ENCODE measurements at places on chromosomes 16 and 17.
A peak's percentile ranks its signal among the peaks of the same experiment; 100 is the strongest.

GRCh38 chr16:55357241-55357640, 33.2 kb downstream of the IRX6 start:
- DNase-seq: no peak

DNA sequence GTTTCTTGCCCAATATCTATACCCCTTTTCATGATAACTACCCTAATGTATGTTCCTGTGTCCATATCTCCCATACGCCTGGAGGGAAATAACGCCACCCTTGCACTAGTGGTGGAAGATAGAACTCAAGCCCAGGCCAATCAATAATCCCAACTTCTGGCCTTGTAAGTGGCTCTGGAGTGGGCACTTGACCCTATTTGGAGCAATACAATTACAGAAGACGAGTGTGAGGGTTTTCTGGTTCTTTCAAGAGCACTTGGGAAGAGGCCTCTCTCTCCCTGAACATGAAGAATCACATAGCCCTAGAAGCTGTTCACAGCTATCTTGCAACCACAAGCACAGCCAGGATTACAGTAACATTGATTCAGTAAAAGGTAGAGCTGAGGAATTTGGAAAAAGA, 217.9 kb downstream of the RAB11FIP4 start:
- DNase-seq: no peak

- DNase-seq: peak; percentile 1
Measured at GRCh38 chr17:51487947-51488346, 227.6 kb downstream of the UTP18 start.

DNA sequence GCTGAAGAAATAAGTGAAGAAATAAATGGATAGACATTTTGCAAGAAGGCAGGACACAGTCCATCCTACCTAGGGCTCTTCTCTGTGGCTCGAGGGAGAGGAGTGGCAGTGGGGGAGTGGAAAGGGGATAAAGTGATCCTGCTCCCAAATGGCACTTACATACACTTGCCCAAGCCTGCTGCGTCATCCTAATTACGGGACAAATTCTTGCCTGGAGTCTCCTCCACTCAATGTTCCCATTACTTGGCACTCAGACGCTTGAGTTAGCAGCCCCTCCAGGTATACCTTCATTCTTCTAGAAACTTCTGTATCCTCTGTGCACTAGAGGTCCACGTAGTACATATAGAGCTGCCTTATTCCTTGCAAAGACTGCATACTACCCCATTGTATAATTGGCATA, 15.7 kb upstream of the MAP3K14 start:
- DNase-seq: no peak

DNA sequence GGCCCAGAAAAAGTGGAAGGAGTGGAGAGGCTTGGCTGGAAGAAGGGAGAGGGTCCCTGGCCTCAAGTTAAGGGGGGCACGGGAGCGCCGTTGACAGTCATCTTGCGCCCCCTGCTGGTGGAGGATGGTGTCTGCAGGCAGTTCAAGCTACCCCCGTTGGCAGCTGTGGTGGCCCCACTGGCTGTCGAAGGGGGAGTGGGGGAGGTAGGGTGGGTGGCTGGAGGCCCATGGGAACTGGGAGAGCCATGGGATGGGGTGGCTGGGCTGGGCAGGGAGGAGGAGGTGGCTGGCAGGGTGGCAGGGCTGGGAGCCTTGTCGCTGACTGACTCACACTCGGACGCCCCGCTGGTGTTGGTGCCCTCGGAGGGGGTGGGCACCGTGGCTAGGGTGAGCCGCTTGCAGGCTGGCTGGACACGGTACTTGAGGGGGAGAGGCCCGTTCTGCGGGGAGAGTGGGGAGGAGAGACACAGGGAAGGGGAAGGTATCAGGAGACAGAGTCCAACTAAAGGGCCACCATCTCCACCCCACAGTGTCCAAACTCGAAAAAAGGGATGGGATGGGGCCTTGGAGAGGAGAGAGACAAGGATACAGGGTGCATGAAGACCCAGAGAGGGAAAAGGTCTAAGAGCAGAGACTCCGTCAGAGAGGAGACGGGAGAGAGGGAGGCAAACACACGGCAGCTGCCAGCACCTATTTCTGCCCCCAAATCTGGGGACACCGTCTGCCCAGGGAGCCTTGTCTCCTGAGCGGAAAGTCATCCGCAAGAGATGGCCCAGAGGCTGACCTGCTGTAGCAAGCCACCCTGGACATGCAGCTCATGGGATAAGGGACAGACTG, 5.2 kb downstream of the CISD3 start:
- peak; percentile 70 for DNase-seq

DNA sequence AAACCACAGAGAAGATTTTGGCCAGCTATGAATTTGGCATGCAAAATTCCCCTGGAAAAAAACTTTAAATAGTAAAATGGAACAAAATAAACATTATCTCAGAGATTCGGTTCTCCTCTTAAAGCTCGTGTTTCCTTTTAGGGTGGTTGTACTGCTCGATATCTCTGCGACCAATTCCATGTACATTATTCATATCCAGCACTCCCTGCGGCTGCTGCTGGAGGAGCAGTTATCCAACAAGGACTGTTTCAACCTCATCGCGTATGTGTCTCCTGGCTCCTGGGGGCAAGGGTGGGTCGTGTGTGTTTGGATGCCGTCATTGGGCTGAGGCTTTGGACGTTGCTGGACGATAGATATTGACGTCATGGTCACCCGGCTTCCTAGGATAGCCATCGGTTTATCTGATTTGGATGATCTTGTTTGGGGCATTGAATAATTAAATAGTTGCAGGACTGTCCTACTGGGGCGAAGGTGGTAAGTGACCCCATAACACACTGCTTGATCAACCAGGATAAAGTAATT, 33.8 kb downstream of the VWA3A start:
- DNase-seq: no peak

- no peak for DNase-seq
Measured at GRCh38 chr16:49454426-49455180, 81.0 kb downstream of the C16orf78 start.

GRCh38 chr17:41695954-41696757, 7.5 kb downstream of the EIF1 start:
- DNase-seq: peak; percentile 74

DNA sequence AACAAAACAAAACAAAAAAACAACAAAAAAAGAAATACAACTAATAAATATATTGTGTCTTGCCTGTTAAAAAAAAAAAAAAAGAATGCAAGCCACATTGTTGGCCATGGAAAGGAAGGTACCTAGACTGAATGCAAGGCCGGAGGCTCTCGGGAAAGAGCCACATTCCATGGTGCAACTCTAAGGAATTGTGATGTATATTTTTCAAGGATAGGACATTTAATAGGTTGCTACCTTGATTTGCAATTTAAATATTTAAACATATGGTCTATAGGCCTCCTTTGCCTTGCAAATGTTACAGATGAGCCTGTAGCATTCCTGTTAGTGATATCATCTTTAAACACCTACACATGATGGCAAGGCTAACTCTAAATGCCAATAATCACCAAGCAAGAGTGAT, 650.9 kb downstream of the TOX3 start:
- no peak for DNase-seq

GRCh38 chr16:31067342-31067741, 6.7 kb downstream of the ZNF668 start:
- DNase-seq: no peak

GRCh38 chr16:12420661-12421209, 383.0 kb downstream of the CPPED1 start:
- DNase-seq: no peak

GRCh38 chr17:64229815-64230728, 33.0 kb downstream of the TEX2 start:
- no peak for DNase-seq
